ENCODE measurements at places on chromosomes 11 and 22.

- DNase-seq, result no peak
These were observed 10.4 kb upstream of the HSPA8 start for GRCh38 chr11:123072332-123072761.

DNA sequence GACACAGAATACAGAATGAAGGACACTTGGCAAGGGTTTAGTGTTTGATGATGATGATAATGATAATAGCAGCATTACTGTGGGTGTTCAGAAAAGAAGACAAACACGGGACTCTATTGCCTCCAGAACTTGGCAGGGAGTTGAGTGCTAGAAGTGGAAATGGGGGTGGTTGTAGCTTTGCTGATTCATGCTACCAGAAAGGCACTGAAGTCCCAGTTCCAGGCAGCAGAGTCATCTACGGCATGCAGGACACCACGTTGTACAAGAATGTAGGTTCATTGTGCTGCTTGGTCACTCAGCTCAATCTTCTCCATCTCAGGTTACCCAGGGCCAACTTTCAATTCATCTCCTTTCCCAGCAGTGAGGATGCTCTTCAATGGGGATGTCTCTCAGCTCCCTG lies 115.7 kb downstream of the NTM start:
- DNase-seq, result no peak

GRCh38 chr22:22061085-22062077 lies 78.8 kb upstream of the TOP3B start:
- no peak for DNase-seq

DNA sequence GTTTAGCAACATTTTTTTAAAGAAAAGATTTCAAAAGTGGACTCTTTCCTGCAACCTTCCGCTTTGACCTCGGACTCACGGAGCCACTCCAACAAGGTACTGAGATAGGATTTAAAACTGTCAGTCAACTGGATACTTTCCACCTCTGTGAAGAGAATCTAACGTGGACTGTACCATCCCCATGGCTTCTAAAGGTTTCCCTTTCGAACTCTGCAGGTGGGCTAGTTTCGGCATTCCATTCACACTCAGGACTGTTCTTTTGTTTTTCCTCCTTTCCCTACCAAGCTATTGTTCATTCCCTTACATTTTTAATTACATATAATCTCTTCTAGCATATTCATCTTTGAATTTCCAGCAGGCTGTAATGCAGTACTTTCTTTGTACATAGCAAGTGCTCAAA lies 88.5 kb upstream of the AKIP1 start:
- no peak for DNase-seq

DNA sequence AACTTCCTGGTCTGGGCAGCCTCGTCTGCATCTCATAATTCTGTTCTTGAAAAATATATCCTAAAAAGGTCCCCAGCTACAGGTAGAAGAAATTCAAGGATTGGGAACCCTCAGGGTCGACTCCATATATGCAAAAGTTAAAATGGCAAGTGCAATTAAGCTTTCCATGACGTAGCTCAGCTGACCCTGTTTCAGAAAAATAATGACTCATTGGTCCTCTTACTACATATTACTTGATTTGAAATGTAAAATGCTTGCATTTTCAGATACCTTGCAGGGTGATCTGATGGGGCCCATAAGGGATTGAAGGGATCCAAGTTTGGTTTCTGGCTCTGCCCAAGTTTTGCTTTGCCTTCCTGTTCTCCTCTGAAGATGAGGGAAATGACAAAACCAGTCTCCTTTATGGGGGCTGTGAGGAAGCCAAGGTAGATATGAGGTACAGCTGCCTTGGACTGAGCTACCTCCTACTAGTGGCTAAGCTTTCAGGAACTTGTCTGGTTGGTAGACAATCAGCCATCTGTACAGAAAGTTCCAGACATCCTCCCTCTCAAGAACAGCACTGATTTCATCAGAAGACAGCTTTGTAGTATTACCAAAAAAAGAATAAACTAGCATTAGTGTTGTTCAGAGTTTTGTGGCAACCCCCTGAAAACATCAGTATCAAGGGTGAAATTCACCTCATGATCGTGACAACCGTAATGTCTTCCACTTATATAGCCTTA lies 177.3 kb downstream of the DBX1 start:
- DNase-seq, result no peak

- DNase-seq, result no peak
These were observed 548.7 kb upstream of the CADM1 start for GRCh38 chr11:116052603-116053547.

Measured in Kasumi-1 (cell line).